ENCODE measurements at places on chromosomes 1 and 21.
A peak's percentile ranks its signal among the peaks of the same experiment; 100 is the strongest.

GRCh38 chr21:38488640-38489270 is 9.5 kb downstream of the ERG start:
- DNase-seq, result peak; percentile 25

DNA sequence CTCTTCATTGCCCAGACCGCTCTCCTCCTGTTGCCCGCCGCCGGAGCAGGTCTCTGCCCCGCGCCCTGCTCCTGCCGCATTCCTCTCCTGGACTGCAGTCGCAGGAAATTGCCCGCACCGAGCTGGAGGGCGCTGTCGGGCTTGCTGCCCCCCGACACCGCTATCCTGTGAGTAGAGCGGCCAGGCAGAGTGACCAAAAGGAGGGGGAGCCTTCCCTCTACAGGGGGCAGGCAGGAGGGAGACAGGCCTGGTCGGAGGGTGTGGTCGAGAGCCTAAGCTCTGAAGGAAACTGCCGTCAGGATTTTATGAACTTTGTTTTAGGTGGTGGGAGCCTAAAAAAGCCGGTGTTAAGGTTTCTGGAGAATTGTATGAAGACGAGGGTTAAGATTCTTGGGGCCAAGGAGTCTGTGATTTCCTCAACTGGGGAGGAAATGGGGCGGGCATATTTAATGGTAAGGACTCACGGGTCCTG is 517 bp downstream of the LRIG2 start:
- DNase-seq, result peak; percentile 57

DNA sequence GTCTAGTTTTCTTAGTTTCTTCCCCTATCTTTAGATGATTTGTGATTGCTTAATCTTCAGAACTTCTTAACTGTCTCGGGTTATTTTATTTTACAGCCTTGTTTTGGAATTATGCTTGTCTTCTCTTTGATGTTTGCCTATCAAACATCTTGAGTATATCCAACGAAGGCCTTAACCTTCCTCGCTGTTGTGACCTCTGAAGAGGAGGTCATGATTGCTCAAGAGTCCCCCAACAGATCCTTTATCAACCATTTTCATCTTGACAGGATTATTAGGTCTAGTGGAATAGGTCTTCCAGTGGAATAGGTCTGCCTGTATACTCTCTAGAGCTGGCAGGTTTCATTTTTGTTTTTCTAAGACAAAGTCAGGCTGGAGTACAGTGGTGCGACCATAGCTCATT is 45.7 kb downstream of the UBE4B start:
- no peak for DNase-seq

DNA sequence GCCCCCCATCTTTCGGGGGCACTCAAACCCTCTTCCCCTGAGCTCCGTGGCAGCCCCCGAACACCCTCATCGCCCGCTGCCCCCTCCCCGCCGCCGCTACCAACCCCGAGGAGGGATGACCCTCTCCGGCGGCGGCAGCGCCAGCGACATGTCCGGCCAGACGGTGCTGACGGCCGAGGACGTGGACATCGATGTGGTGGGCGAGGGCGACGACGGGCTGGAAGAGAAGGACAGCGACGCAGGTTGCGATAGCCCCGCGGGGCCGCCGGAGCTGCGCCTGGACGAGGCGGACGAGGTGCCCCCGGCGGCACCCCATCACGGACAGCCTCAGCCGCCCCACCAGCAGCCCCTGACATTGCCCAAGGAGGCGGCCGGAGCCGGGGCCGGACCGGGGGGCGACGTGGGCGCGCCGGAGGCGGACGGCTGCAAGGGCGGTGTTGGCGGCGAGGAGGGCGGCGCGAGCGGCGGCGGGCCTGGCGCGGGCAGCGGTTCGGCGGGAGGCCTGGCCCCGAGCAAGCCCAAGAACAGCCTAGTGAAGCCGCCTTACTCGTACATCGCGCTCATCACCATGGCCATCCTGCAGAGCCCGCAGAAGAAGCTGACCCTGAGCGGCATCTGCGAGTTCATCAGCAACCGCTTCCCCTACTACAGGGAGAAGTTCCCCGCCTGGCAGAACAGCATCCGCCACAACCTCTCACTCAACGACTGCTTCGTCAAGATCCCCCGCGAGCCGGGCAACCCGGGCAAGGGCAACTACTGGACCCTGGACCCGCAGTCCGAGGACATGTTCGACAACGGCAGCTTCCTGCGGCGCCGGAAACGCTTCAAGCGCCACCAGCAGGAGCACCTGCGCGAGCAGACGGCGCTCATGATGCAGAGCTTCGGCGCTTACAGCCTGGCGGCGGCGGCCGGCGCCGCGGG is 837 bp downstream of the FOXD3 start:
- DNase-seq, result peak; percentile 52

- DNase-seq, result no peak
These were observed 16.9 kb downstream of the CHRNB2 start for GRCh38 chr1:154584267-154584994.

DNA sequence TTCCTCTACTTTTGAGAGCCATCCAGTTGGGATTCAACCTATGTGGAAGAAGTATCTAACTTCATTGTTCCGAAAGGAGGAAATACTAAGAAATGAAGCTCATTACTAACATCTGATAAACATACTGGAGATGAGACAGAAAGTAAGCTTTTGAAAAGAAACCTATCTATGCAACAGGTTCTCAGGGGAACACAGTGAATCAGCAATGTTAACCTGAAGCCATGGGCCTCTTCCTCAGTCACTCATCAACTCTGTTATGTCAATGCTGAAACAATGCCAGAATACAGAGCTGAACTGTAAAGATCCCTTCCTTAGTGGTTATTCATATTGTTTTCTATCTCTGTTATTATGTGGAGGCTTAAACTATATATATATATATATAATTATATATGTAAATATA is 55.5 kb upstream of the ESRRG start:
- DNase-seq, result no peak

GRCh38 chr1:55172272-55172671 is 42.9 kb downstream of the USP24 start:
- DNase-seq, result no peak

GRCh38 chr1:172612478-172612877 is 46.4 kb upstream of the FASLG start:
- DNase-seq, result no peak

Measured in suppressor macrophage treated with lipopolysaccharide for 1 hour (primary cell).